ENCODE measurements at places on chromosomes 1 and 21.

DNA sequence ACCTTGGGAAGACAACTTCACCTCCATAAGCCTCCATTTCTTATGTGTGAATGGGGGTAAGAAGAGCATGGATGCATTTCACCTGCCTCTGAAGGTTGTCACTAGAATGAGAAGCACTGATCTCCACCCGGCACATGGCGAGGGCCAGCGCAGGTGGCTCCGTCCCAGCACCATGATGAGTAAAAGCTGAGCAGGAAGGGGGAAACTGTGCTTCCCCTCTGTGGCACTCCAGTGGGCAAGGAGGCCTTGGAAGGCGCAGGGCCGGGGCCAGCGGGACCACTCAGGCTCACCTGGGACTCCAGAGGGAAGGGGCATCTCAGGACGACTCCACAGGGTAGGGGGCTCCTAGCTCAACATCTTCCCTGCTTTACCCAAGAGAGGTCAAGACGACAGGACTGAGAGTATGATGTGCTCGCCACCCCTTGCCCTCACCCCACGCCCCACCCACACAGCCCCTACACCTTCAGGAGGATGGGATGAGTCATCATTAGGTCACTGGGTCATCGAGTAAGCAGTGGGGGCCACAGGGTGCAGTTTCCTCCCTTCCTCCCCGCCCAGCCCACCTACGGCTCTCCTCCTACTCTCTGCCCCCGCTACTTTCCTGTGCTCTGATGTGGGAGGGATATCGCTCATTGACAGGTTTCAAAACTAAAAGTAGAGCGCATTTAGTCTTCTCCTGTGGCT lies 112.1 kb downstream of the HIVEP3 start:
- H3K4me3 ChIP-seq: no peak overlapping the region
- H3K27ac ChIP-seq: no peak overlapping the region
- H3K36me3 ChIP-seq: no peaks in the 10 kb centered on the region
- no peak for DNase-seq
- H3K4me1 ChIP-seq: no peaks in the 10 kb centered on the region

GRCh38 chr21:42580076-42580792 lies 66.6 kb downstream of the SLC37A1 start:
- no peak overlapping the region for H3K27ac ChIP-seq
- DNase-seq: peak; percentile 1
- no peaks in the 10 kb centered on the region for H3K27me3 ChIP-seq
- no peaks in the 10 kb centered on the region for H3K36me3 ChIP-seq
- H3K4me3 ChIP-seq: no peak overlapping the region
- H3K4me1 ChIP-seq: no peaks in the 10 kb centered on the region

DNA sequence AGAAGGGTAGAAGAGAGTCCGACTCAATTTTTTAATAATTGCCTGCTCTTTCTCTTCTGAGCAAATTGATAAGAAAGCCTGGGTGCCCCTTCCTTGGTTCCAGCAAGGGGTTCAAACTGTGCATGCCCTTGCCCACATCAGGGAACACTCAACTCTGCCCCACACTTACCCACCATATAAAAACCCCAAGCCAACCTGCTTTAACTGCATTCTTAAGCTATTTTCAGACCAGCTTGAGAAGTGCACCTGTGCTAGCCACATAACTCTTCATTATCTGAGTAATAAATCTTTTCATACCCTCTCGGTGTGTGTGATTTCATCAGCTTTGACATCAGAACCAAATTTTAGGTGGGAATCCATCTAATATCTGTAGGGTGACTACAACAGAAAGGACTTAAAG lies 509.6 kb downstream of the MRPL39 start:
- H3K27ac ChIP-seq: no peak overlapping the region
- no peaks in the 10 kb centered on the region for H3K27me3 ChIP-seq
- H3K36me3 ChIP-seq: no peaks in the 10 kb centered on the region
- no peak overlapping the region for H3K4me3 ChIP-seq
- no peak for DNase-seq

DNA sequence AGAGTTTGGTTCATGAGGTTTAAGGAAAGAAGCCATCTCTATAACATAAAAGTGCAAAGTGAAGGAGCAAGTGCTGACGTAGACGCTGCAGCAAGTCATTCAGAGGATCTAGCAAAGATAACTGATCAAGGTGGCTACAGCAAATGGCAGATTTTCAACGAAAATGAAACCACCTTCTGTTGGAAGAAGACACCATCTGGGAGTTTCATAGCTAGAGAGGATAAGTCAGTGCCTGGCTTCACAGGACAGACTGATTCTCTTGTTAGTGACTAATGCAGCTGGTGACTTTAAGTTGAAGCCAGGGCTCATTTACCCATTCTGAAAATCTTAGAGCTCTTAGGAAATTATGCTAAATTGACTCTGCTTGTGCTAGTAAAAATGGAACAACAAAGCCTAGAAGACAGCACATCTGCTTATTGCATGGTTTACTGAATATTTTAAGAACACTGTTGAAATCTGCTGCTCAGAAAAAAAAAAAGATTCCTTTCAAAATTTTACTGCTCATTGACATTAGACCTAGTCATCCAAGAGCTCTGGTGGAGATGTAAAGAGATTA lies 10.5 kb downstream of the MAEL start:
- no peak overlapping the region for H3K4me3 ChIP-seq
- no peak for DNase-seq
- no peaks in the 10 kb centered on the region for H3K36me3 ChIP-seq
- H3K27ac ChIP-seq: no peak overlapping the region

DNA sequence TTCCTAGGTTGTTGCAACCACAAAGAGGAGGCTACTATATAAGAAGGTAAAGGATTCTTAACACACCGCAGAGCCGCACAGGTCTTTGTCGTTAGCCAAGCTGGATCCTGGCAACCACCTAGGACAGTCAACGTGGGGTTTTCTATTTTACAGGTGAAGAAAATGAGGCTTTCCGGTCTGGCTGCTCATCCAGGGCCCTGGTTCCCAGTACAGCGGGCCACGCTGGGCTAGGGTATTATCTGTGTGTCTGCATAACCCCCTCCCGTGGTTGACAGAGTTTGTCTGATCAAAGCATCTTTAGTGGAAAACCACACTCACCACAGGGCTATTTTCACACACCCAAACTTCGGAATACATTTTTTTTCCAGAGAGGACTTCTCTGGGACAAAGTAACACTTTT lies 39.0 kb upstream of the PDE9A start:
- DNase-seq: no peak
- H3K4me3 ChIP-seq: no peak overlapping the region
- peaks cover 27% of the 10 kb centered on the region for H3K27me3 ChIP-seq
- no peaks in the 10 kb centered on the region for H3K36me3 ChIP-seq
- H3K4me1 ChIP-seq: peaks cover 8% of the 10 kb centered on the region

GRCh38 chr21:17900281-17900989 lies 81.3 kb upstream of the C21orf91 start:
- no peak overlapping the region for H3K4me3 ChIP-seq
- H3K36me3 ChIP-seq: no peaks in the 10 kb centered on the region
- no peak overlapping the region for H3K27ac ChIP-seq

- peaks cover 99% of the 10 kb centered on the region for H3K4me1 ChIP-seq
- no peaks in the 10 kb centered on the region for H3K27me3 ChIP-seq
- no peak for DNase-seq
- H3K36me3 ChIP-seq: peaks cover 31% of the 10 kb centered on the region
These were observed 58.3 kb downstream of the CD46 start for GRCh38 chr1:207810173-207810572.

GRCh38 chr21:15283789-15284188 lies 219.0 kb upstream of the NRIP1 start:
- no peak overlapping the region for H3K4me3 ChIP-seq
- no peak for DNase-seq
- H3K27me3 ChIP-seq: no peaks in the 10 kb centered on the region
- no peaks in the 10 kb centered on the region for H3K4me1 ChIP-seq
- H3K27ac ChIP-seq: no peak overlapping the region

GRCh38 chr1:199122532-199123311 lies 483.9 kb downstream of the PTPRC start:
- DNase-seq: no peak
- no peak overlapping the region for H3K4me3 ChIP-seq
- H3K27me3 ChIP-seq: no peaks in the 10 kb centered on the region

GRCh38 chr1:100265562-100265930 lies 470 bp upstream of the RTCA start:
- H3K27ac ChIP-seq: peak overlapping the region; percentile 94
- peak overlapping the region; percentile 91 for H3K4me3 ChIP-seq
- peak; percentile 13 for DNase-seq
- H3K27me3 ChIP-seq: no peaks in the 10 kb centered on the region
- H3K36me3 ChIP-seq: peaks cover 21% of the 10 kb centered on the region
- H3K4me1 ChIP-seq: peaks cover 18% of the 10 kb centered on the region

- H3K36me3 ChIP-seq: no peaks in the 10 kb centered on the region
- H3K4me3 ChIP-seq: no peak overlapping the region
- DNase-seq: no peak
- H3K27me3 ChIP-seq: peaks cover 43% of the 10 kb centered on the region
- no peaks in the 10 kb centered on the region for H3K4me1 ChIP-seq
These were observed 81.0 kb downstream of the TAS1R2 start for GRCh38 chr1:18778437-18778836.

DNA sequence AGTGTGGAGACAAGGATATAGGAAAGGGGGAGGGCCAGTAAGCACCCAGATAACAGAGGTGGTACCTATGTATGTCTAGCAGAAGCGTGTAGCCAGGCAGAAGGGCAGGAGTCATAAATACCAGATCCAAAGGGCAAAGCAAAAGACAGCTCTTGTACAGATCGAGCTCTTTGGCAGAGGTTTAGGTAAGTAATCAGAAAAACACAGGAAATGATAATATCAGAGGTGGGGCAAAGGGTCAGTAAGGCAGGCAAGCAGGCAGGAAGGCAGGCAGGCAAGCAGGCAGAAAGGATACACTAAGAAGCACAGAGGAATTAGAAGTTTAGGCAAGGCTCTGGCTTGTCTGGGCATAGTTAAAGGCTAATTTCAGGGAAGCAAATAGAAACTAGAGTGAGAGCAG lies 22.7 kb upstream of the SLFNL1 start:
- H3K4me1 ChIP-seq: peaks cover 30% of the 10 kb centered on the region
- H3K36me3 ChIP-seq: no peaks in the 10 kb centered on the region
- DNase-seq: peak; percentile 35

DNA sequence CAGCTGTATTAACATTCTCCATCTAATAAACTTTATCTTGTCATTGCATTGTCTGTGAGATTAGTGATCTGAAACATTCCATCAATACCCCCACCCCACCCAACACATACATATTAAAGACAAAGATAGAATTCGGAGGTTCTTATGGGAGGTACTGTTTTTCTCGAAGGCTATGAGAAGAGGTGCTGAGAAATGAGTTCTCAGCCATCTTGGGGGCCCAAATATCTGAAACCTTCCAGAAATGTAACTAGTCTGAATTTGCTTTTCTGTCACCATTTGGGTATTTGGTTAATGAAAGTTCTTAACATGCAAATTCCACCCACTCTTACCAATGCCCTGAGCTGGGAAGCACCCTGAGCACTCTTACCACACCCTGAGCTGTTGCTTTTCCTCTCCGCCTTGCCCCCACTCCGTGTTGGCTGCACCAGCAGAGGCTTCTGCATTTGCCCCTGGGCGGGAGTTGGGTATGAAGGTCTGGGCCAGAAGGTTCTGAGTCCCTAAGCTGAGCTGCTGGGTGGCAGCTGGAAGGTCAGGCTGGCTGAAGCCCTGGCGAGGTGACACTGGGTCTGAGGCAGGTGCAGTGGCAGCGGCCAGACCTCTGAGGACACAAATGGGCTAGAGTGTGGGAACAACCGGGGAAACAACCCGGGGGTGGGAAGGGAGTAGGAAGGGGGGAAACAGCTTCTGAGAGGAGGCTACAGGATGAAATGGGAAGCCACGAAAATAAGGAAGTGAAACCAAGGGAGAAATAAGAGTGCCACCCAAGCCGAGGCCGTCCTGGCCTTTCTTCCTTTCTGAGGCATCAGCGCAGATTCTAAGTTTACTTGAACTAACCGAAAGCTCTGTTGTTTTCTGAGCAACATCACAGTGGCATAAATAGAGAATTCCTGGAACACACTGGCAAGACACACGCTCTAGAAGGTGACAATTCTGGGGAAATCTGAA lies 26.3 kb upstream of the IER5 start:
- no peak overlapping the region for H3K4me3 ChIP-seq
- no peaks in the 10 kb centered on the region for H3K36me3 ChIP-seq
- H3K27me3 ChIP-seq: no peaks in the 10 kb centered on the region
- DNase-seq: peak; percentile 25
- no peaks in the 10 kb centered on the region for H3K4me1 ChIP-seq
